ENCODE measurements at places on chromosomes 2 and 18.
A peak's percentile ranks its signal among the peaks of the same experiment; 100 is the strongest.

DNA sequence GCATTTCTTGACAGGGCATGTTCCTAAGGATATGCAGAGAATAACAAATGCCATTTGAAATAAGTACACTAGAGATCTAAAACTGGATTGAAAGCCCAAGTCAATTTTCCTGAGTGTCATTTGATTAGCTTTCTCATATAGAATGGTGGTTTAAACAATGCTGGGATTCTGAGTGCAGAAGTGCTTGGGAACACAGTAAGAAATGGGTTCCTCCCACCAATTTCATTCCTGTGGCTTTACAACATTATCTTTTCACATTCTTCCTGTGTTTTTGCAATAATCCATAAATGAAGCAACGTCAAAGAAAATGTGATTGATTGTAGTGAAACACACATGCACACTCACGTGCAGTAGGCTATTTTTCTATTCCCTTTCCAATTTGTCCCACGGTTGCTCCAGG lies 1858.4 kb upstream of the PIK3C3 start:
- no peaks in the 10 kb centered on the region for H3K27me3 ChIP-seq
- H3K36me3 ChIP-seq, result no peaks in the 10 kb centered on the region
- no peak for DNase-seq
- H3K27ac ChIP-seq, result no peak overlapping the region
- no peak overlapping the region for H3K4me3 ChIP-seq

DNA sequence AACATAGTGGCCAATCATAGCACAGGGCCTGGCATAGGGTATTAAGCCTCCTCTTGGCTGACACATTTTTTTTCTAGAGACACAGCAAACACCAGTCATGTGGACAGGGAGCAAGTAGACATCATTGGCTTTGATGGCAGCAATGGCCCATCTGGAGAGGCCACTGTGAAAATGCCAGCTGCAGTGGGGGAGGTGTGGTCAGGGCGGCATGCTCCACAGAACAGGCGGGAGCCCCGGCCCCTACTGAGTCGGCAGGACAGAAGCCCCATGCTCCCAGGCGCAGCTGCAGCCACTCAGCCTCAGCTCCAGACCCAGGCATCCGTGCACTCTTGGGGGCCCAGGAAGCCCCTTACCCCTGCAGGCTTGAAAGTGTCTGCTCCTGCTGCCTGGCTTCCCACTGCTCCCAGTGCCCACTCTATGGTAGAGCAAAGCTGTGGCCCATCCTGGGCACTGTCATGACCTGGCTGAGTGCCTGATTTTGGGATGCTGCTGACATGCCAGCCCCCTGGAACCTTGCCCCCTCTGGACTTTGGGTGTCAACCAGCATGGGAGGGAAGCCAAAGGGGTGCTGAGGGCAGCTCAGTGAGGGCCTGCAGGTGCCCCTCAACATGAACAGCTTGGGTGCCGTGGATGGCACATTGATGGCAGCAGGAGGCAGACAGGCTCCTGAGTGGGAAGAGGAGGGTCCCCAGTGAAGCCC lies 23.3 kb upstream of the UBE2F start:
- H3K36me3 ChIP-seq, result no peaks in the 10 kb centered on the region
- no peak for DNase-seq
- no peaks in the 10 kb centered on the region for H3K27me3 ChIP-seq
- H3K27ac ChIP-seq, result no peak overlapping the region
- no peak overlapping the region for H3K4me3 ChIP-seq

DNA sequence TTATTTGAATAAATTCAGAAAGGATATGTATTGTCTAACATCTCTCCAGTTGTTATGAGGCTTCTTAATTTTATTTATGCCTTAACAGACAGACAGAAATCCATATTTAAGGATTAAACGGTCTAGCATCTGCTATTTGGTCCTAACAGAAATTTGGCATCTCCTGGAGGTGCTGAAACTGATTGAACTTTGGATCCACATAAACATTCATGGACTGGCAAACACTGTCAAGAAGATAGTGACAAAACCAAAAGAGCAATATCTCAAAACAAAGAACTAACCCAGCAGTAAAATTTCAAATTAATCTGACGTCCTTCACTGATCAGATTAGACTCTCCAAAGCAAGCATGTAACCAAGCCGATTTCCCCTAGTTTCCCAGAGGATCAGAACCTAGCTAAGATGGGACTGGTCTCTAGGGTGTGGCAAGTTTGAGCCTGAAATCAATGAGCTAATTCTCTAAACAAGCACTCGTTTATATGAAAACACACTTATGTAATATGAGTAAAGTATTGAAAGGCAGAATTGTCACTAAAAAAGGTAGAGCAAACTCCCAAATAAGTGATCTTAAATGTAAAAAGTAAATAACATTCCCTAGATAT lies 139.5 kb downstream of the NOL4 start:
- no peaks in the 10 kb centered on the region for H3K4me1 ChIP-seq
- H3K27me3 ChIP-seq, result no peaks in the 10 kb centered on the region
- no peak overlapping the region for H3K4me3 ChIP-seq

GRCh38 chr2:110838657-110839384 lies 106.4 kb downstream of the ACOXL start:
- no peaks in the 10 kb centered on the region for H3K36me3 ChIP-seq
- no peak overlapping the region for H3K27ac ChIP-seq
- H3K4me1 ChIP-seq, result no peaks in the 10 kb centered on the region
- DNase-seq, result no peak

DNA sequence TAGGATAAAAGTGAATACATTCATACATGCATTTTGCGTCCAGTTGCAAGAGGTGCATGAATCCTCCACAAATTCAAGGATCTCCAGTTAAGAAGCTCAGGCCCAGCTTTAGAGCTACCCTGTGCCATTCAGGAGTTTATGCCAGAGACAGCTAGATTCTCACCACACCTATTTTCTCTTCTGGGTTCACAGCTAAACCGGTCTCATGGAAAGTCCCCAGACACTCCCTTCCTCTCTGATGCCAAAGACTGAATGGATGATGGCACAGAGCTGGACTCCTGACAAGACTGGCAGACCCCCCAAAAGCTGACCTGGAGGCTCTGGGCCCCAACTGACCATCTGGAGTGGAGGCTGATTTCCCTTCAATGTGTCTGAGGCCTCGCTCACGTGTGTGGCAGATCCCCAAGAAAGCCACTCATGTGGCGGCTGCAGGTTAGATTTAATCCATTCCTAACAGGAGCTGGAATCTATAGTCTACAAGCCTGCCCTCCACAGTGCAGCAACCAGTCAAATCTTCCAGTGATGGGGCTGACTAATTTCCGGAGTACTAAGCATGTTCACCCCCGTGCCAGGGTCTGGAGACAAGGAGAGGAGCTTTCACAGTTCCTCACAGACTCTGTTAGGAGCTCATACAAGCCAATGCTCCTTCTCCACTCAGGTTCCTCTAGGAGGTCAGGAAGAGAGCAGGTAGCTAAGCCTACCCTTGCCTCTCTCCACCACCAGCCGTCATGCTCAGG lies 257.1 kb downstream of the BCL11A start:
- DNase-seq, result no peak
- H3K27me3 ChIP-seq, result peaks cover 12% of the 10 kb centered on the region
- no peak overlapping the region for H3K4me3 ChIP-seq
- H3K36me3 ChIP-seq, result no peaks in the 10 kb centered on the region

GRCh38 chr2:129901754-129902415 lies 77.6 kb upstream of the RAB6C start:
- H3K4me1 ChIP-seq, result no peaks in the 10 kb centered on the region
- H3K4me3 ChIP-seq, result no peak overlapping the region
- H3K27me3 ChIP-seq, result peaks cover 9% of the 10 kb centered on the region
- DNase-seq, result no peak

GRCh38 chr18:66682855-66683322 lies 79.0 kb upstream of the CDH19 start:
- H3K4me3 ChIP-seq, result no peak overlapping the region
- H3K27ac ChIP-seq, result no peak overlapping the region
- no peaks in the 10 kb centered on the region for H3K36me3 ChIP-seq

DNA sequence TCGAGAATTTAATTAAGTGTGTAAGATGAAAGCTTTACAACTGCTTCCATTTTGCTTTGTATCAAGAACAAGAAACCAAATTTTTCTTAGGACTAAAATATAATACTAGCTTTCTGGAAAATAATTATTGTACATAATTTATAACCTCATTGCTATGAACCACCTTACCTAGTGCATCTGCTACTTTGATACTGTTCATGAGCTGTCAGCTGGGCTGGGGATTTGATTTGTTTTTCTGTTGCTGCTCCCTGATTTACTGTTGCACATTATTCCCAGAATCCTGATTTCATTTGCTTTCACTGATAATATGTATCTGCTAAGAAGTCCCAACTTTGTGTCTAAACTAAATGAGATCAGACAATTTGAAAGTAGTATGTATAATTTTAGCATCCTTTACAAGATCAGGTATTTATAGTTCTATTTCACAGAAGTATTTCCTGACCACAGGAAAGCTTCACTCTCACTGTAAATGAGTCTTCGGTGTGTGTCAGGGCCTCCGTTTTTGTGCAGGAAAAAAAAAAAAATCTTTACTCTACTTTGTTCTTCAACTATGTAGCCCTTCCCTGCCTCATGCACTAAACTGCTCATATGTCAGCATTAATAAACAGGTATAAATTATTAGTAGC lies 105.6 kb upstream of the CCDC150 start:
- H3K4me3 ChIP-seq, result no peak overlapping the region
- no peaks in the 10 kb centered on the region for H3K4me1 ChIP-seq
- DNase-seq, result no peak

DNA sequence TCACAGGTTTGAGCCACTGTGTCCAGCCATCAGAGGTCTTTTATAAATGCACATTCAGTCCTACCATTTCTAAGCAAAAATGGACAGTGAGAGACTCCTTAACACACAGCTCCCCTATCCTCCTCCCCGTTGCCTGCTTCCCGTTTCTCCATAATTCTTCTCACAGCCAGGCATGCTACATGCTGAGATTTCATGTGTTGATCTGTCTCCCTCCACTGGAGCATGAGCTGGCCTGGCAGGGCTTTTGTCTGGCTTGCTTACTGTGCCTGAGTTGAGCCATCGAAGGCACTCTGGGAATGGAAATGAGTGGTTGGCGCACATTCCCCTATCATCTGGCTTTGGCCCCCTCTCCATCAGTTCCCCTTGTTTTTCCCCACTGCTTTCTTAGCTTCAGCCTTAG lies 413.5 kb downstream of the PTPRM start:
- H3K27me3 ChIP-seq, result no peaks in the 10 kb centered on the region
- H3K4me1 ChIP-seq, result no peaks in the 10 kb centered on the region
- H3K27ac ChIP-seq, result no peak overlapping the region
- no peaks in the 10 kb centered on the region for H3K36me3 ChIP-seq

- no peaks in the 10 kb centered on the region for H3K4me1 ChIP-seq
- H3K27ac ChIP-seq, result no peak overlapping the region
- no peak overlapping the region for H3K4me3 ChIP-seq
These were observed 399.6 kb upstream of the DSEL start for GRCh38 chr18:67916097-67916496.

GRCh38 chr18:32287873-32288272 lies 98.0 kb downstream of the MEP1B start:
- H3K36me3 ChIP-seq, result no peaks in the 10 kb centered on the region
- no peak overlapping the region for H3K27ac ChIP-seq
- H3K4me1 ChIP-seq, result peaks cover 2% of the 10 kb centered on the region
- no peak overlapping the region for H3K4me3 ChIP-seq
- DNase-seq, result no peak

GRCh38 chr18:56568986-56569385 lies 69.4 kb downstream of the TXNL1 start:
- no peak overlapping the region for H3K4me3 ChIP-seq
- DNase-seq, result no peak
- H3K27me3 ChIP-seq, result no peaks in the 10 kb centered on the region
- H3K27ac ChIP-seq, result no peak overlapping the region
- H3K36me3 ChIP-seq, result no peaks in the 10 kb centered on the region
- no peaks in the 10 kb centered on the region for H3K4me1 ChIP-seq

DNA sequence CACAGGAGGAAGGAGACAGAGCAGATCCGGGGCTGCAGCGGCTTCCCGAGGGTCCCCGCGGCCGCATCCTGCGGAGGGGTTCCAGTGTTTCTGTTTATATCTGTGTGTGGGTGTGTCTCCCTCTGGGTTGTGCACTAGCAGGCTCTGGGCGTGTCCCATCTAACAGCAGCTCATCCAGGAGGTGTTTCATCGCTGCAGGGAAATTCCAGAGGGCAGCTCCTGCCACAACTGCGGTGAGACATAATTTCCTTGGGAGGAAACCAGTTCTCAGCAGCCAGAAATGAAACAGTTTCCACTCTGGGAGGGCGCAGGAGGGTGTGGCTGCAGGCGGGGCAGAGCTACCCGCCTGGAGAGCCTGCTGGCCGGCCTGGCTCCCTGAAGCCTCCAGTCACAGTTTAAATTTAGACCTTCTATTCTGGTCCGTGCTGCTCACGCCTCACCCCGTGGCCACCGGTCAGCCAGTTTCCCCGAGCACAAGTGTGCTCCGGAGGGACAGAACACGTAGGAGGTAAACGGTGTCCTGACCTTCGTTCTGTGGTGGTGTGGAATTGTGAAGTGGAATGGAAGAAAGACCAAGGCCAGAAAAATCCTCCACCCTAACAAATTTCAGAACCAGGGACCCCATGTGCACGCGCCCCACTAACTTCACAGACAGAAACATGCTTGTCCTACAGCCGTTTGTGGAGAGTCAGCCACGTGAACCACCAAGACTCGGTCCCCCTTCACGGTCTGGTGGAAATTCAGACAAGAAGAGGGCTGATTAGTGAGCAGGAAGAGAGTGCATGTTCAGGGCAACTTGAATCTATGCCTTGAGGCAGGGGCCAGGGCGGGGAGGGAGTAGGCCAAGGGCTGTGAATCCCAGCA lies 50.2 kb downstream of the TEX44 start:
- no peaks in the 10 kb centered on the region for H3K27me3 ChIP-seq
- peak; percentile 99 for DNase-seq
- H3K4me1 ChIP-seq, result peaks cover 49% of the 10 kb centered on the region
- H3K27ac ChIP-seq, result peak overlapping the region; percentile 100

DNA sequence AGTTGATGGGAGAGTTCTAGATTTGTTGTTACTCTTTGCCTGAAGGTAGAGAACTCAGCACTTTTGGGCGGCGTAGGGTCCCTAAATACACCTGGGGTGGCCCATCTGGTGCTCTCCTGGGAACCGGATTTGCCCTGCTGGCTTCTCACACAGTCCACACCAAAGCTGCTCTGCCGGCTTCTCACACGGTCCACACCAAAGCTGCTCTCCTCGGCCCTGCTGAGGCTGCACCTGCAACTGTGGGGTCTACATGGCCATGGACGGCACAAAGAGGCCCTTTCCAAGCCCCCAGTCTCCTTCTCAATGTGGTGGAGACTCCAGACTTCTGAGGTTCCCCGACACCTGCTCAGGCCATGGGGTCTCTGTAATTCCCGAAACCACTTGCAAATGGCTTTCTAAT lies 124.8 kb upstream of the GPC1 start:
- no peak overlapping the region for H3K4me3 ChIP-seq
- DNase-seq, result no peak
- no peak overlapping the region for H3K27ac ChIP-seq
- H3K27me3 ChIP-seq, result no peaks in the 10 kb centered on the region
- no peaks in the 10 kb centered on the region for H3K36me3 ChIP-seq
